ENCODE measurements at places on chromosomes 2 and 18.

DNA sequence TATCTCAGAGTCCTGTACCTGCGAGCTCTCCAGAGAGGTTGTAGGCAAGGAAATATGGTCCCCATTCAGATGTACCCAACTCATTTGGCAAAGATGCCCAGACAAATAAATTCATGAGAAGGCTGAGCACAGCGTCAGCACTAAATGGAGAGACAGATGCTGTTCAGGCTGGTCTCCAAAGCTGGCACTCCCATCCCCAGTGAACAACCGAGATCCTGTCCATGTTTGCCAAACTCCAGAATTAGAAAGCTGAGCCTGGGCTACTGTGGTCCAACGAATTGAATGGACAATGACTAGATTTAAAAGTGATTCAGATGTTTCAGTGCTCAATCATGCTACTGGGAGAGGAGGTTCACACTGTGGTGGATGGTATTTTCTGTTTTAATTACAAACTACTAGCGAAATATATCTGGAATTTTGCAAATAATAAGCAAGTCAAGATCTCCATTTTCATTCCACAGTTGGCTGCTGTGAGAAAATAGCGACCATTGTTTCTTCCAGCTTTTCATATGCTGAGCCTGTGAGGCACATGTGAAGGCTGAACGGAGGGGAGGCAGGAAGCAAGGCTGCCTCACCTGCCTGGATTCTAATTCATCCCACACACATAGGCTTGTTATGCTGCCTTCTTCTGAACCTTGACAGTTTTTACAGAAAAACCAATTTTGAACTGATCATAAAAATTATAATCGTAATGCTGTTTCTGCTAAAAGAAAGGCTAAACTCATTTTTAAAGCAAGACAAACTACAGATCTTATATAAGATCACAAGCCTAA is 22.6 kb upstream of the DAPL1 start:
- no peak for DNase-seq

GRCh38 chr18:37243741-37244140 is 321.9 kb downstream of the CELF4 start:
- no peak for DNase-seq

DNA sequence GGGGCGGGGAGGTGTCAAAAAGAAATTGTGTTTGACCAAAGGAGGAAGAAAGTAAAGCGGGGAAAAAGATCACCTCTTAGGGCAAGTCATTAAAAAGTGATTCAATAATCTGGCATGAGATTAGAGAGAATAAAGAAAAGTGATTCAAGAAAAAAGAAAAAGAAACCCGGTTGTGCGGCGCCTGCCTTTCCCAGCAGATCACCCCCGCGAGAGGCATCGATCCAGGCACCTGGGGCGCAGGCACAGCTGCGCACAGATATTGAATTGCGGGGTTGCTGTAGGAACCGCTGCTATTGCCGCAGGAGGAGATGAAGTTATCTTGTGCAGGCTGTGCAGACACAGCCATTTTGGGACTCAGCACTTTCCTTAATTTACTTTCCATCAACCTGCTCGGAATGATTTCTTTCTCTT is 71.2 kb downstream of the PLB1 start:
- peak; percentile 50 for DNase-seq

- no peak for DNase-seq
These were observed 436.9 kb upstream of the GYPC start for GRCh38 chr2:126219081-126219480.

- DNase-seq, result no peak
These were observed 29.1 kb upstream of the SLC38A11 start for GRCh38 chr2:164984428-164984827.

GRCh38 chr2:3793249-3793648 is 89.9 kb downstream of the DCDC2C start:
- DNase-seq, result no peak

DNA sequence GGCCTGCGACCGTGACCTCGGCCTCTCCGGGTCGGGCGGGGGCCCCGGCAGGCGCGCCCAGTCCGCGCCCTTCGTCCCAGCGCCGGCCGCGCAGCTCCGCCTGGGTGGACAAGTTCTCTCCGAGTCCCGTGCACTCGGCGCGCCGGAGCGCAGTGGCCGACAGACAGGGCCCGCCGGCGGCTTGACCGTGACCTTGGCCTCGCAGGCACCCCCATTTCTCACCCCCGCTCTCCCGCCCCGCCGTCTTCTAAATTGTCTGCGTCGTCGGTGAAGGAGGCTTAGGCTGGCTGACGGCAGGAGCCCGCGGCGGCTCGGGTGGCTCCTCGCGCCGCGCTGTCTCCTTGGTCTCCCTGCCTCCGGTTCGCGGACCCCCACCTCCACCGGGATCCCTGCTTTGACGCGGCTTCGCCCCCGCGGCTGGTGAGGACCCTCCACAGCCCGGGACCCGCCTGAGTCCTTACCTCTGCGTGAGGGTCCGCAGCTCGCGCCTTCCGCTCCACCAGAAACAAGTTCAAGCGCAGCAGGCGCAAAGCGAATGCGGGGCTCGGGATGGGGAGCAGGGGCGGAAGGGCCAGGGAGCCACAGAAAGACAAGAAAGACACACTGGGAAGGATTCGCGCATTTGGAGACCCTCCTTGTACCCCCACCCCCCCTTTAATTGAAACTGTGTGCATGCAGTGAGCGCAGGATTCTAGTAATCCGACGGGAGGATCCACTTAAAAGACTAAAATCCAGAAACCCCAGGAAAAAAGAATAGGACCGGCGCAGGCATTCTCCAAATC is 4.0 kb downstream of the PTGR3 start:
- no peak for DNase-seq

DNA sequence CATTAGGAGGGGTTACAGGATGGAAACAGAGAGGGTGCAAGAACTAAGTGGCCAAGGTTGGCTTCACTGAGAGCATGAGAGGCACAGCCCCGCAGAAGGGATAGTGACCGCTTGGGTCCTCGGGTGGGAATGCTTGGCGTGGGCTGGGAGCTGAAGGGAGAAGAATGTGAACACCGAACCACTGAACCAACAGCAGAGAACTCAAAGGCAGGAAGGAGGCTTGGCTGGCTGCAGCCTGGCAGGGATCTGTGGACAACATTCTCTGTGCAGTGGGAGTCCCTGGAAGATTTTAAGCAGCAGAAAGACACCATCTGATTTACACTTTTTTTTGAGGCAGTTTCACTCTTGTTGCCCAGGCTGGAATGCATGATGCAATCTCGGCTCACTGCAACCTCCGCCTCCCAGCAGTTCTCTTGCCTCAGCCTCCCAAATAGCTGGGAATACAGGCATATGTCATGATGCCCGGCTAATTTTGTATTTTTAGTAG is 33.9 kb downstream of the SOWAHC start:
- DNase-seq, result peak; percentile 61

DNA sequence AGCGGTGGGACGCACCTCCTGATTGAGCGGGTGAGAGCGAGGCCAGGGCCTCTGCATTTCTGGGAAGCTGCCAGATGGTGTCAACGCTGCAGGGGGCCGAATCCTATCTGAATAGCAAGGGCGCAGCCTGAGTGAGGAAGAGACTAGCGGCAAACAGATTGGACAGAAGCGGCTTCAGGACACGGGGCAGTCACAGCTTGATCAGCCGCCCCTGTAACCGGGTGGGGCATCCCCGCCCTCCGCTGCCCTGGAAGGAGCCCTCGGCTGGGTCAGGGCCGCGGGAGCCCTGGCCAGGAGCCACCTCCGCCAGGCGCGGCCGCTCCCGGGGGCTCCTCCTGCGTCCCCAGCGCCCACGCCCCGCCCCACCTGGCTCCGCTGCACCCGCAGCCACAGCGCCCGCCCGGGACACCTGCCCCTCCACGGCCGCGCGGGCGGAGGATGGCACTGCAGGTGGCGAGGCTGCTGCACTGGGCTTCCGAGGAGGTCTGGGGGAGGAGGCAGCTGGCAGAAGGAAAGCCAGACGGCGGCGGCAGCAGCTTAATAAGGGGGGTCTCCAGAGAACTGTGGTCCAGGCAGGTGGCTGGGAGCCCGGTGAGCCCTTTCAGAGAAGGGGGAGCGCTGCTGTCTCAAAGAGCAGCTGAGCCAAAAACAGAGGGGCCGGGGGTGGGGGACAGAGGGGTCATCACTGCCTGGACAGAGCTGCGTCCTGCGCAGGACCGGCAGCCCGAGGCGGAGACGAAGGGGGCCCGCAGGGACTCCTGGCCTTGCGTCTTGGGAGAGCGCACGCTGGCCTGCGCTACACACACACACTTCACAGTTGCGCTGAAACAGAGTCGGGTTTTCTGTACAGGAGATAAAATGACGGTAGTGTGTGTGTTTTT is 18.8 kb upstream of the SOX11 start:
- DNase-seq, result peak; percentile 55

GRCh38 chr18:32258558-32259204 is 68.8 kb downstream of the MEP1B start:
- no peak for DNase-seq

All from urothelium cell line (cell line).